Eye (tissue), 1 donor: ENCODE measurements at places on chromosomes 12 and 14.

- DNase-seq, result no peak
Measured at GRCh38 chr12:7344833-7345606, 41.1 kb downstream of the ACSM4 start.

- no peak for DNase-seq
Measured at GRCh38 chr12:42017051-42017450, 127.6 kb downstream of the GXYLT1 start.

GRCh38 chr14:23361320-23361719, 3.7 kb downstream of the EFS start:
- peak; percentile 16 for DNase-seq

- no peak for DNase-seq
Measured at GRCh38 chr12:128592220-128592744, 231.5 kb downstream of the SLC15A4 start.

- DNase-seq, result peak; percentile 62
Measured at GRCh38 chr14:99570544-99571302, 33.3 kb downstream of the CCDC85C start.

DNA sequence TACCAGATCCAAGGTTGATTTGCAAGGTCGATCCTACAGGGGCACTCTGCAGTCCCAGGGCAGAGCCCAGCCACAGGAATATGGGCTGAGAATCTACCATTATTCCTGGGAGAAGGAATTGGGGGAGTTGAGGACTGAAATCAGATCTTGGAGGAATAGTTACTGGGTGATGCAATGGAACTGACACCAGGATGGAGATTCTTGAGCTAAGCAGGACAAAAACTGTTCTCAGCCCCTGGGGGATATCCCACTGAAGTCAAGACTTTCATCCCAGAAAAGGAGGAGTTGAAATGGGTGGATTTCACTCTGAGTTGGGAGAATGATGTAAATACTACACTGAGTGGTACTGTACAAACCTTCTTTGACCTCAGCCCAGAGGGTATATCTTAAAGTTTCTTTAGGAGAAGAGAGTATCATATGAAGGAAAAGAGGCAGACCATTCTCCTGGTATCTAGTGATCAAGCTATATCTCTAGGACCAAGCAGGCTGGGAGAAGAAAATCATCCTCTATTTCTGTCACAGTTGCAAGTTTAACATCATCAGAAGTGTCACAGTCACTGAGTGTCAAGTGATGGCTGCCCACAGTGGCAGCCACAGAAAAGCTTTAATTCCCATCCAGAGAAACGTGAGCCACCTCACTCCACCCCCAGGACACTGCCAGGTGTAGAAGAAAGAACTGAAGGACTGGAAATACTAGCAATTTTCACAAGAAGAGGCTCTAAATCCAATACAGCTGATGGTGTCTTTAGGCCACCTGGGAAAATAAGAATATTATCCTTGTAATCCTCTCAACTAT, 181.9 kb downstream of the NUAK1 start:
- peak; percentile 26 for DNase-seq

- DNase-seq, result no peak
Measured at GRCh38 chr12:26471560-26471959, 276.2 kb downstream of the SSPN start.
